ENCODE measurements at places on chromosomes 2 and 18.

GRCh38 chr2:5695654-5696403 lies 3.6 kb downstream of the SOX11 start:
- no peak for DNase-seq

GRCh38 chr2:33190393-33190937 lies 243.7 kb downstream of the LTBP1 start:
- DNase-seq = no peak

GRCh38 chr2:173828189-173829142 lies 136.7 kb downstream of the SP3 start:
- DNase-seq = no peak

DNA sequence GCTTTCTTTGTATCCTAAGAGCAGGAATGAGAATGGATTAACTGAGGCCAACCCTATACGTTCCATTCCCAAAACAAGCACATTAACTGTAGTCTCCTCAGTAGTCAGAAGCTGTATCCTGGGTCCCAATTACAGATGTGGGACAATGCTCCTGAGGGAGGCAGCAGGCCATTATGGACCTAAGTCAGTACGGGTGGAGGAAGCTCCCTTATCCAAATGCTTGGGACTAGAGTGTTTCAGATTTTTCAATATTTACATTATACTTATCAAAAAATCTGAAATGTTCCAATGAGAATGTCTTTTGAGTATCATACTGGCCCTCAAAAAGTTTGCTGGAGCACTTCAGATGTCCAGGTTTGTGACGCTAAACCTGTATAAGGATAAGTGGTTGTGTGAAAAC lies 90.1 kb downstream of the PRELID3A start:
- no peak for DNase-seq

GRCh38 chr2:10000541-10000940 lies 42.8 kb upstream of the KLF11 start:
- DNase-seq = peak; percentile 46
